ENCODE measurements at places on chromosomes 7 and 10.

- no peak for DNase-seq
Measured at GRCh38 chr7:143073556-143073955, 21.4 kb downstream of the OR6V1 start.

- no peak for DNase-seq
Measured at GRCh38 chr10:78277314-78278057, 243.8 kb downstream of the RPS24 start.

GRCh38 chr10:95693071-95693667 is 558 bp downstream of the TCTN3 start:
- DNase-seq = peak; percentile 3

DNA sequence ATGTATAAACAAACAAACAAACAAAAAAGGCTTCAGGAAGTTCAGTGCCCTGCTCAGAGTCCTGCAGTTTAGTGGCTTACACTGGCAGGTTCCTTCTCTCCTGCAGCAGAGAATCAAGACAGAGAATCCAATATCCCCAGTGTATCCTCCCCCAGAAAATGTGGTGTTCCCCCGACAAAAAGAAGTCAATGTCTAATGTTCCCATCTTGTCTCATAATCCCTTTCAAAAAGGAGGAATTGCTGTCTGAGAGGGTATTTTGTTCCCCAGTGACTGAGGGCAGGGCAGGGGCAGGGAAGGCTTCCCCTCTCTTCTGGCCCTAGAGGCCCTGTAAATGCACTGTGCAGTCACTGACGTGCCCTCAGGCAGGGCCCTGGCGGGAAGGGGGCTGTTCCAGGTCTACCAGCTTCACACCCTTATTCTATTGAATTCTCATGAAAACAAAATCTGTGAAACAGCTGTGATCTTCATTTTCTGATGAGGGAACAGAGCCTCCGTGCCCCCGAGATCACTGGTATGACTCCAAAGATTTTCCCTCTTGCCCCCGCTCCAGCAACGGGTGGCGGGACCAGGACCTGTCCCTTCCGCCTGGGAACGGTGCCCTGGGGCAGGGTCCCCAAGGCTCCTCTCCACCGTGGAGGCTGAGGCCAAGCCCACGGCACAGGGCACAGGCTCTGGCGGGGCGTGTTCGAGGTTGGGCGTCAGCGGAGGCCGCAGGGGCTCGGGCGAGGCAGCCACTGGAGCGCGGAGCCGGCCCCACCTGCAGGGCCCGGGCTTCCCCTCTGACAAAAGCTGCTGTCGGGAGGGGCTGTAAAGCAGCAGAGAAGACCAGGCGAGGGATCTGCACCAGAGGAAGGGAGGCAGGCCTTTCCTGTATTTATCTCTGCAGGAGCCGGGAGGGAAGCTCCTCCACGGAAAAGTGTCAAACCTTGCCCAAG is 13.4 kb upstream of the WDFY4 start:
- DNase-seq = no peak

DNA sequence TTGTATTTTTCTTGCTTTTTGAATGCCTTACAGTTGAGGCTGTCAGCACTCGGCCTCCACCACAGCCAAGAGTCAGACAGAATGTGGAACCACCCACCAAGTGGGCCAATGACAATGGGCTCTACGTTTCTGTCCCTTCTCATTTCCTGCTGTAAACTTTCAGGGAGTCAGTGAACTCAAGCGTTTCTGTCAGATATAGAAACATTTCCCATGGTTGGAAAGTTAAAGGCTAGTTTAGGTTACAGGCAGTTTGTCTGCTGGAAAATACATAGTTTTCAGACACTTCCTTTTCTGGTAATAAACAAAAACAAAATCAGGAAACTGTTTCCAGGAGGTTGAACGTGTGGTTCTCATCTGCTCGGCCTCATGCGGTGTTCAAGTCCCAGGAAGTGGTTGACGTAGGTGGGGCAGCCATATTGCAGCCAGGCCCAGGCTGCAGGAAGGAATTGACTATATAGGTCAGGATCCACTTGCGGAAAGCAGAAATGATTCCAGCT is 245.1 kb downstream of the CAMK1D start:
- DNase-seq = no peak

DNA sequence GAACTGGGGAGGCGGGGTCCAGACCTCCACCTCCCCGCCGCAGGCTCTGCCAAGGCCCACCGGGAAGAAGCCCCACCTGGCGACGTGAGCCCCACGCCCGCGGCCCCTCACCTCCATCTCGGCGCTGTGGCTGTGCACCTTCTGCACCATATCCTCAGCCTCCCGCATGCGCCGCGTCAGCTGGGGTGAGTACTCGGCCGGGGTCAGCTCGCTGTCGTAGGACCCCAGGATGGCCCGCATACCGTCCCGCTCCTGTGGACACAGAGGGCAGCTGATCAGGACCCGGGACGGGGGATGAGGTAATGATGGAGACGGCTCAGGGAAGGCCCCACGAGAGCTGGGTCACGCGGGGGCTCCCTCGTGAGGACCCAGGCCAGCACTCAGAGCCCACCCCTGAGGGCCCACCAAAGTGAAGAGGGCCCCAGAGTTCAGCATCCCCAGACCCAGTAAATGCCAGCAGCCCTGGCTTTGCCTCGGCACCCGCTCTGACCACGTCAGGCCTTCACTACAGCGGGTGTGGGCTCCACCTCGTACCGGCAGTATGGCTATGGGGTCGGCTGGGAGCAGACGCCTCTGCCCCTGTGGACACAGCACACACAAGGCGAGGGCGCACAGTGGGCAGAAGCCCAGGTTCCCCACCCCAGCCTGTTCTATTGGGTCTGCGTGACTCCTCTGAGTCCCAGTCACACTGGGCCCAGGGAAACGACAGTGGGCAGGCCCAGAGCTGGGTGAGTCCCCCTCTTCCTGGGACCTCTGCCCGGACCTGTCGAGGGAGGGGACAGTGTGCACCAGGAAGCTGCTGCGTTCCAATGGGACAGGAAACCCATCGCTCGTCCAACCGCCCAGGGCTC is 218.1 kb downstream of the MAD1L1 start:
- DNase-seq = no peak

- DNase-seq = no peak
Measured at GRCh38 chr7:44755698-44756627, 7.3 kb downstream of the ZMIZ2 start.

DNA sequence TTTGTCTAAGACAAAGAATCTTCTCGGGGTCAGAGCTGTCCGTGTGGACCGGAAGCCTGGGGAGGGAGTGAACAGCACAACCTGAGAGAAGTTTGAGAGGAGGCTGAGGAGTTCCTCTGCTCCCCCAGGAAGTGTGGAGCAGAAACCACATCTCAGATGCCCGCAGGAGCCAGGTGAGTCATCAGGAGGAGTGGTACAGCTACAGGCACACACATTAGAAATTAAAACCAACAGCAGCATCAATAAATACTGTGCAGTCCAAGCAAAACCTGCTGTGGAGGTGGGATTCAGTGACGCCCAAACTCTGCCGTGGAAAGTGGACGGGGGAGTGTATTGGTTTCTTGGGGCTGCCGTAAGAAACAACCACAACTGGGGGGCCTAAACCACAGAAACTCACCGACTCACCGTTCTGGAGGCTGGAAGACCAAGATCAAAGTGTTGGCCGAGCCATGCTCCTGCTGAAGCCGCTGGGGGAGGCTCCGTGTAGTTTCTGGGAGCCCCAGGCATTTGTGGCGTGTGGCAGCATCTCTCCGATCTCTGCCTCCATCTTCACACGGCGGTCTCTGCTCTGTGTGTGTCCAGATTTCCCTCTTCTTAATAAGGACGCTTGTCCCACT is 31.2 kb upstream of the GARS1 start:
- no peak for DNase-seq

GRCh38 chr7:39622609-39623008 is 763 bp upstream of the RALA start:
- DNase-seq = no peak

DNA sequence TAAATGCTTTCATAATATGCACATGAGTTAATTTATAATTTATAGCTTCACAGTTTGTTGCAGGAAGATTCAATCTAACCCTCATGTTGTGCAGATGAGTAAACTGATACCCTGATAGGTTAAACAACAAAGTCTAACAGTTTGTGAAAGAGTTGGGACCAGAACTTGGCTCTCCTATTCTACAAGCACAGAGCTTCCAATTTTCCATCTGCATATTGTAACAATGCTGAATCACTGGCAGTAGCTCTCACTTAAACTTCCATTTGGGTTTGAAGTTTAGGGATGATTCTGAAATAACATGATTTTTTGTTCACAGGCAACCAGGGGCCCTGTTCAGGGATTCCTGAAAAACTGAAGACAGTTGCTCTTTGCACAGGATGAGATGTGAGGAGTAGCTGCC is 179.3 kb downstream of the XPNPEP1 start:
- peak; percentile 21 for DNase-seq

All from fibroblast of gingiva (primary cell).